Activated CD4-positive, alpha-beta T cell treated with anti-CD3 and anti-CD28 coated beads, Interleukin-2, Interleukin-6, amounts not matched to agents 100 ng/mL and 50 ng/mL, durations not matched to agents 16 hours and 8 hours (primary cell): ENCODE measurements at places on chromosomes 1 and 21.
A peak's percentile ranks its signal among the peaks of the same experiment; 100 is the strongest.

DNA sequence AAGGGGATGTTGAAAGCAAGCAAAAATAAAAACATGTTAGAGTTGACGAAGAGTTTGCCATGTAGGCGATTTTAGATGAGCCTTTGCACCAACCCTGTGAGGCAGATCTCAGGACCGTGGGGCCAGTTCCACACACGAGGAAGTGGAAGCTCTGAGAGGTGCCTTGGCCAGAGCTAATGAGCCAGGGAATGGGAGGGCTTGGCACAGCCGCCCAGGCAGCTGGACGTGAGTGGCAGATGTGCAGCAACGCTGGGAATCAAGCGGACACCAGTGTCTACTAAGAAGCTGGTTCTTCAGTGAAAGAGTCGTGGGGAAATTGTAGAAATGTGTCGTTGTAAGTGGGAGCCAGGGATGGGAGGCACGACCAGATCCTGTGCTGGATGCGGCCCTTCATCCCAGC is 58.9 kb upstream of the COL6A1 start:
- no peak for DNase-seq

DNA sequence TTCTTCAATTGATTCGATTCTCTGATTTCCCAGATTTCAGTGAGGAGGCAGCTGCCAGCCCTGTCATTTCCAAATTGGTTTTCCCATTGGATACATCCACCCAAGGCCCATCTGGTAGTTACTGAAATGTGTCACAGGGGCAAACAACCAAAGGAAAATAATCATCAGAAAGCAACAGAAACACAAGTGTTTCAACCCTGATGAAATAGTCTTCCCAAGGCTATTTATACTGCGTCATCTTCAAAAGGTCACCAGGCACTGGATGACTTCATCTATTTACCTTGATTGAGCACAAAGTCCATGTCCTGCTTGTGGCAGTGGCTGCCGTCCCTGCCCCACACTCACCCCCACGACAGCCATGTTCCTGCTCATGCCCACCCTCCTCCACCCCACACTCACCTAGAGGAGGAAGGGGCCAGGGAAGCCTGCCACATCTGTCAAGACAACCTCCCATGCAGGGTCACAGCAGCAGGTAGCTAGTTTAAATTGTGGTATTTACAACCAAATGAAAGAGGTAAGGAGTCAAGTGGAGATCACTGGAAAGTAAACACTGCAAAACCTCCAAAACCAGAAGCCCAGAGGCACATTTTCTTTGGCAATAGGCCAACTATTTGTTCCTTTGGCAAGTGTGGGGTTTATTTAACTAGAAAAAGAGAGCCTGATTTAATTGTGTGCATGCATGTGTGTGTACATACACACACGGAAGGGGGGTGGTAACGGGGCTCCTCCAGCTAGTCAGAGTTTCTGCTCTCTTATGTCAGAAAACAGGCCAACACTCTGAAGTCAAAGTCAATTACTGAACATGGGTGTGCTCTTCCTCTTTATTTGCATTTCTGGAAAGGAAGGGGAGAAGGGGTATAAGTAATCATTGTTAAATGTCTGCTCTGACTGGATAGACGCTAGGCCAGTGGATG is 49.5 kb upstream of the RAB4A start:
- no peak for DNase-seq

GRCh38 chr1:106962591-106962990 is 93.9 kb upstream of the PRMT6 start:
- no peak for DNase-seq

- DNase-seq: no peak
Observed at GRCh38 chr1:171355727-171356126, 41.7 kb downstream of the FMO4 start.

DNA sequence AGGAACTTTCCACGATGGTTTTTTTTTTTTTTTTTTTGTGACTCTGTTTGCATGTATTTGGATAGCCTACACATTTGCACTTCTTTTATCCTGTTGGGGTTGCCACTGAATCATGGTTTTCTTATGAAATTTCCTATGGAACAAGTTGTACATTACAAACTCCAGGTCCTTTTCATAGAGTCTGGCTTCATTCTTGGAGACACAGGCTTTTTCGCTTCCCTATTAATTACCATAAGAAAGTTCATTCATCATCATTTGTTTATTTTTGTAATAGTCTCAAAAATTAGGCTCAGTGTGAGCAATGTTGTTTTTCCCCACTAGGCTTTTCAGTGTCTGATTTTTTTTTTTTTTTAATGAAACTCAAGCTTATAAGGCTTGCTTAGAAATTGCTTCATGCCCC is 179.4 kb downstream of the FMN2 start:
- DNase-seq: no peak

GRCh38 chr1:31660871-31661455 is 16.3 kb upstream of the PEF1 start:
- no peak for DNase-seq

GRCh38 chr1:87362063-87362833 is 33.6 kb downstream of the LMO4 start:
- DNase-seq: no peak

DNA sequence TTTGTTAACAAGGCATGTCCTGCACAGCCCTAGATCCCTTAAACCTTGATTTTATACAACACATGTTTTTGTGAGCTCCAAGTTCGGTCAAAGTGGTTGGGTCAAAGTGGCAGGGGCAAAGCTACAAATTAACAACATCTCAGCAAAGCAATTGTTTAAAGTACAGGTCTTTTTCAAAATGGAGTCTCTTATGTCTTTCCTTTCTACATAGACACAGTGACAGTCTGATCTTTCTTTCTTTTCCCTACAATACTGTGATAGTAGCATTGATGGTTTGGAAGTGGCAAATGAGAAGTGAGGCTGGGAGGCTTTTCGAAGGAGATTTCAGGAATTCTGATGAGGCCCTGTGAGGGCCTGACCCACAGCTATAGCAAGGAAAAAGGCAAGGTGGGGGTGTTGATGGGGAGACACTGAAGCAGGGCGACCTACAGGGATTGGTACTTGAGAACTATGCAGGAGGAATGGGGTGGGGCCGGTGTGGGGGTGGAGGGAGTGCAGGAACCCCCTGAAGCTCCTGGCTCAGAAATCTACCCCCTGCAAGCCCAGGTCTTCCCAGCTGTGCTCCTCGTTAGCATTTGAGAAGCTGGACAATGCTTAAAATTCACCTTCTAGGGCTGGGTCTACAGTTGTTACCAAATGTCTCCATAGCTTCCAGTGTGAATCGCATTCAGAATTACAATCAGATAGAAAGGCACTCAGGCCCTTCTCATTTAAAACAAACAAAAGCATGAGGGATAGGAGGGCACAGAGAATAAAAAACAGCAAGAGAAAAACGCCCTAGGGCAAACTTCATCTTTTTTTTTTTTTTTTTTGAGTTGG is 102.6 kb upstream of the PPM1J start:
- no peak for DNase-seq

DNA sequence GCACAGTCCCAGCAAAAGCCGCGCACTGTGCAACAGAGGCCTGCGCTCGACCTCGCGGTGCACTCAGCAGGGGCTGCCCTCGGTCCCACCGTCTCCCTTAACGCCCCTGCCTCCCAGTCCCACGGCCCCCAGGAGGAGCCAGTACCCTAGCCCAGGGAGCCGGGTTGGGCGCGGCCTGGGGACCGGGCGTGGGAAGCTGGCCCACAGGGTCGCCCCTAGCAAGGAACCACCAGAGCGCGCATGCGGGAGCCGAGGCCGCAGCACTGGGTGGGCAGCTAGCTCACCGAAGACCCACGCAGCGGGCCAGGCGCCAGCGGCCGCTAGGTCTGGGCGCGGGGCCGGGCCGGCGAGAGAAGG is 21.6 kb upstream of the ZNF678 start:
- DNase-seq: no peak

GRCh38 chr1:12486401-12487005 is 131.5 kb downstream of the DHRS3 start:
- DNase-seq: no peak

- DNase-seq: no peak
Observed at GRCh38 chr1:229249854-229250644, 20.9 kb upstream of the RAB4A start.

DNA sequence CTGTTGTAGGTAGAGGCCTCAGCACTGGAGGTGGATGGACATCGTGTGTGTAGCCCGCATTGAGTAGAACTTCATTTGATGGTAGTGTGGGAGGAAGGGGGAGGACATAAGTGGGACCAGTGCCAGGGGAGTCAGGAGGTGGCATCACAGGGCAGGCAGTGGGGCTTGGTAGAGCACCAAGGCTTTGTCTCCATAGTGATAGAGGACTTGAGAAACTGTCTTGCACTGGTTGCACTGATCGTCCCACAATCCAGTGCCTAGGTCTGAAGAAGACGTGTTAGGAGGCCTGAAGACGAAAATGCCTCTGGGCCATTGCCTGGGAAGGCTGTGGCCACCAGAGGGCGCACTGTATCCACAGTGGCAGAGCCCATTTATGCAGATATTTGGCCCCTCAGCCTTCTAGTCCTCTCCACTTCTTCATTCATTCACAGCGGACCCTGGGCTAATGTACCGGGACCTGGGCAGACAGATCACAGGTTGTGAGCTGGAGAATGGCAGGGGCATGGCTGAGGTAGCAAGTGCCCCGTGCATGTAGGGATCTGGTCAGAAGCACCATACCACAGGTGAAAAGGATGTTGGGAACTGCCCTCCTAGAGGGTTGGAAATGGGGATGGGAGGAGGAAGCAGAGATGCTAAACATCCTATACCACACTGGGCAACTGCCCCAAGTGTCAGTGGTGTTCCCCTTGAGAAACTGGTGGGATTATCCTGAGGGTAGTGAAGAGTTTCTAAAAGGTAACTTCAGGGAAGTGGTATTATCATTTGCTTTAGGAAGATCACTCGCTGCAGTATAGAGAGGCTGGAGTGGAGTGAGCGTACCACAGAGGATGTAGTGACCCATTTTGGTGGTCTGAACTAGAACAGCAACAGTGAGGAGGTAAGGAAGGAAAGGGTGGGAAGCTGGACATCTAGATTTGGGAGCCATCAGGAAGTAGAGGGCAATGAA is 95.3 kb downstream of the PIK3R3 start:
- peak; percentile 86 for DNase-seq

- peak; percentile 83 for DNase-seq
Observed at GRCh38 chr1:119613769-119614720, 34.0 kb downstream of the ZNF697 start.

DNA sequence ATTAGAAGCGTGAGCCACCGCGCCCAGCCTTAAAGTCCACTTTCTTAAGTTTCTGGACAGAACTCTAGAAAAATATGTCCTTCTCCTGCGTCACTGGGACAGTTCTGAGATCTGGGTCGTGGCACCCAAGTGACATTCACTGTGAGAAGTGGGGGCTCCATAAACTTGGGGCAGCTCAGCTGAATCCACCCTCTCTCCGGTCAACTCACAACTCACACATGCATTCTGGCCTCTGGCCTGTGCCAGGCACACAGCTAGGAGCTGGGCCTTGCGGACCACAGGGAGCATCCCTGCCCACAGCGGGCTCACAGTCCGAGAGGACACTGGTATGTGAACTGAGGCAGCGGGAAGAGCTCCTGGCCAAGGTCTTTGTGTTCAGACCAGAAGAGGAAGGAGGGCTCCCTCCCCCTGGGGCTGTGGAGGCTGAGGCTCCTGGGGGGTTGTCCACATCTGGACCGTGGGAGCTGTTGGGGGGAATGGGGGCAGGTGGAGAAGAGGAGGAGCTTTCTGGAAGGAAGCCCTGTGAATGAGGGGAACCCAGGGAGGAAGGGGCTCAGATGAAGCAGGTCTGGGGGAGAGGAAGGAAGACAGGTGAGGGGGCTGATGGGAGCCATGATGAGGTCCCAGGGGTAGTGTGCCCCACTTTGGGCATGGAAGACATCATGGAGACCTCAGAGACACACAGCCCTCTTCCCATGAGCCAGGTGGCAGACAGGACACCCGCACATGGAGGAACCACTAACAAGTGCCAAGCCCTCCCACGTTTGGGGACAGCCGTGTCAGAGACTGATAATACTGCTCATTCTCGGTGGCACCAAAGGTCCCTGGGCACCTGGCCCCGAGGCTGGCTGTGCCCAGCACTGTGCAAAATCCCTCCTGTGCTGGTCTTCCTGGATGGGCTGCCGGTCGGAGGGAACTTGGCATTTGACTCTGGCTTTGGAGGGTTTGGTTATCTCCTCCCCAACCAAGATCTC is 191.0 kb upstream of the VAMP3 start:
- no peak for DNase-seq

GRCh38 chr1:66542811-66543767 is 9.1 kb downstream of the SGIP1 start:
- no peak for DNase-seq

DNA sequence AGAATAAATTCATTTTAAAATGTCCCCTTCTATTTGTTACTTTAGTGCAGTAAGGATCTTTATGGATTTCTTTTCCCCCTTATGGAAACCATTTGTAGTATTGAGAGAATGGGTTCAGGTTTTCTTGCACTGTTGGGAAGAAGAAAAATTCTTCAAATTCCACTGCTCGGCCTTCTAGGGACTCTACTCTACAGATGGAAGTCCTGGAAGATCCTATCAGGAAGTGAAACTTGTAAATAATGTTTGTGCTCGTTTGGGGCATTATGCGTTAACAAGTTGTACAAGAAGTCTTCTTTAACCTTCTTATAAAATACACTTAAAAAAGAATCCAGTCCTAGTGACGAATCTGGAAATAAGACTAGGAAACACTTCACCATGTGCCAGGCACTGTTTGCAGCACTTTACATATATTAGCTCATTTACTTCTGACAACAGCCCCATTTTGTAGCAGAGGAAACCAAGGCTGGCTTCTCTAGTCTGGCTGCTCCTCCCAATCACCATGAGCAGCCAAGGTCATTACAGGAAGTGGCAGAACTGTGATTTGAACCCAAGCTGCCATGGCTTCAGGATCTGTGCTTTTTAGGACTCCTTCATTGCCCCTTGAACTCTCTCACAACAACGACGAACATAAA is 11.8 kb downstream of the LRRC8D start:
- DNase-seq: no peak

- DNase-seq: no peak
Observed at GRCh38 chr1:16618719-16619118, 5.4 kb upstream of the NBPF1 start.

DNA sequence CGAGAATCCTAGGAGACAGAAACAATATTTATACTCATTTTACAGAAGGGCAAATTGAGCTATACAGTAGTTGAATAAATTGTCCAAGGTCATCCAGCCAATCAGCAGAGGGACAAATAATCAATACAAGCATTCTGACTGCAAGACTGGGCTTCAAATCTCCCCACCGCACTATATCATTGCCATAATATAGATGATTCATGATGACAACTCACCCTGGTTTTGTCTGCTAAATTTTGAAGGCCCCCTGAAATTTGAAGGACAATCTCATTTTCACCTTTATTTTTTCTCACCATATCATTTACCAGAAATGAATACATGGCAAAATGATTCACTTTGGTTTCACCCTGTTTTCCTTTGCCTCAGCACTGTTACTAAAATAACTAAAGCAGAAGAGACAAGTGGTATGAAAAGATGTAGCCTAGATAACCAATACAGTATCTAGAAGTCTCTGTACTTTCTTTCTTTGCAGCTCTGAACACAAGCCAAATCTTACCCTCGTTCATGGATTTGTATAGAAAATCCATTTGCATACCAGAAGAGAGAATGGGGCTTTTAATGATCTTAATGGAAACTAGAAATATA is 292.5 kb downstream of the TTLL7 start:
- no peak for DNase-seq

DNA sequence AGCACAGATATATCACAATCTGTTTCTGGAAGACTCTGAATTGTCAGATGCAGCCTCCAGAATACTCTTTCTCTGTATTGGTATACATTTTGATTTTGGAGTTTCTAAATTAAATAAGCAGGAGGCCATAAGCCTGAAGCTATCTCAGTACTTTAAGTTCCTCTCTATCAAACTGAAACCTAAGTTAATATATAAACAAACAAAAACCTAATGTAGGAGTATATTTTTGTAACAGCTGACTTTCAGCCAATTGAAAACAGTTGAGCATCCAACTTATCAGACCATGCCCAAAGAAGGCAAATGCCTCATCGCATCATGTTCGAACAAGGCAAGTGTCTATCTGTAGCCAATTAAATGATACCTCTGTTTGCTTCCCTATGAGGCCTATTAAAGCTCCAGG is 1054.4 kb downstream of the AMY1C start:
- no peak for DNase-seq
